ENCODE measurements at places on chromosomes 12 and 14.

GRCh38 chr12:122399592-122400373 is 22.7 kb downstream of the CLIP1 start:
- DNase-seq = peak; percentile 47

DNA sequence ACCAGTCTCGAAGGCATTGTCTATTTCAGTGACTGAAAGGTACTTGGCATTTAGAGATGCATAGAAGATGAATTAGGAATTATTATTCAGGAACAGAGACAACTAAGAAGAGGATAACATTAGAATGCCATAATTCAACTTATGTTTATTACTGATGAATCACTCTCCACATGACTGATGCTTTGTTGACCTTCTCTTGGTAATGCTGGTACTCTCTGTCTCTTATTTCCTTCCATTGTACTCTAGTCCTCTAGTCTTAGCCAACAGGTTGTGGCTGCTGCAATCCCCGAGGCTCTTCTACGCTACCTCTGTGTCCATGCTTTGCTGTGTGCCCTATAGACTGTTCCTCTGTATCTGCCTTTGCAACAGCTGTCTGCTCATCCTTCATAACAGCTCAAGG is 652.9 kb downstream of the NRXN3 start:
- no peak for DNase-seq

DNA sequence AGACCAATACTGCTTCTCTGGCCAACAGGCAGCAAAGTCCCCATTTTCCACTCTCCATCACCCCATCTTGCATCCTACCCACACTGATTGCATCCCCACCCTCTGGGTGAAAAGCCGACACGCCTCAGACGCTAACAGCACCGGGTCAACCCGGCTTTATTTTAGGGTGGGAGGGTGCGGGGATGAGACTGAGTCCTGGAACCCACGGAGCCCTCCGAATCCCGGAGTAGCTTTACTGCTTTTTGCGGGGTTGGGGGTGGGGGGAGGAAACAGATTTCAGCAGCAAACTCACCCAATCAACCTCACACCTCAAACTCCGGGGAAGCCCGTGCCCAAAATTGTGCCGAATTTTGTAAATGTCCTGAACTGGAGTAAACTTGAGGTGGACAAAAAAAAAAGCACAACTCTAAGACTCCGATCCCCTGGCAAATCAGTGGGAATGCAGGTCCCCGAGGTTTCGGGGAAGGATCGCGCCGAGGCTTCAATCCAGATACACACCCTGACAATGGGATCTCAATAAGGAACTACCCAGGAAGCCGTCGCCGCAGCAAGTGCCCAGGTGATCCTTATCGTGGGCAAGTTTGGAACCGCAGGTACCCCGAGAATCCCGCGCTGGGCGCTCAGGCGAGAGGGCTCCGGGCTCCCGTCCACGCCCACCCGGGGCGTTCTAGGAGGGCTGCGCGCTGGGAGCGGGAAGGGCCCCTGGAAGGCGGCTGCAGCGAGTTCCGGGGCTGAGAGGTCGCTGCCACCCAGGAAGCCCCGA is 1.1 kb downstream of the GCH1 start:
- no peak for DNase-seq

DNA sequence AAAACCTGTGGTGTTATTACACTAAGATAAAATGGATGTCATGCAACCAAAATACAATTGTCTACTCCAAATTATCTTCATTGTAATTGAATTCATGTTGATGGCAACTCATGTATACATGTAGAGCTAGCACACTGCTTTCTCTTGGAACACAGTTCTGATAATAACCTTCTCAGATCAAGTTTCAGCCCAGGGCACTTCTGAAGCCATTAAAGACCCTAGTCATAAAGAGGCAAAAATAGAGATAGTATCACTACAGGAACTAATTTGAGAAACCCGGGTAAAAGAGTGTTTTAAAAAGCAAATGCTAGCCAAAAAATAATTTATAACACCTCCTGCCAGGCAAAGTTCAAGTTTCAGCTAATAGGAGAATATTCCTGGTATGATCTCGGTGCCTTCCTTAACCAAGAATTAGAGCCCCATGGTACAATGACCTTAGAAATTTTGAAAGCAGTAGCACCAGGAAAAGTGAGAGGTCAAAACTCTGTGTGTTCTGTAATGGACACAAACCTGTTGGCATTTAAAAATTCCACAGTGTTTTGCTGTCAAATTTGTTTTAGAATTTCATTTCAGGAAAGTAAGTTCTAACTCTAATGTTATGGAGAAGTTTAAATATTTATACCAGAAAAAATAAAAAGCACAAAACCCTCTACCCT is 105.0 kb upstream of the FRMD6 start:
- DNase-seq = no peak

DNA sequence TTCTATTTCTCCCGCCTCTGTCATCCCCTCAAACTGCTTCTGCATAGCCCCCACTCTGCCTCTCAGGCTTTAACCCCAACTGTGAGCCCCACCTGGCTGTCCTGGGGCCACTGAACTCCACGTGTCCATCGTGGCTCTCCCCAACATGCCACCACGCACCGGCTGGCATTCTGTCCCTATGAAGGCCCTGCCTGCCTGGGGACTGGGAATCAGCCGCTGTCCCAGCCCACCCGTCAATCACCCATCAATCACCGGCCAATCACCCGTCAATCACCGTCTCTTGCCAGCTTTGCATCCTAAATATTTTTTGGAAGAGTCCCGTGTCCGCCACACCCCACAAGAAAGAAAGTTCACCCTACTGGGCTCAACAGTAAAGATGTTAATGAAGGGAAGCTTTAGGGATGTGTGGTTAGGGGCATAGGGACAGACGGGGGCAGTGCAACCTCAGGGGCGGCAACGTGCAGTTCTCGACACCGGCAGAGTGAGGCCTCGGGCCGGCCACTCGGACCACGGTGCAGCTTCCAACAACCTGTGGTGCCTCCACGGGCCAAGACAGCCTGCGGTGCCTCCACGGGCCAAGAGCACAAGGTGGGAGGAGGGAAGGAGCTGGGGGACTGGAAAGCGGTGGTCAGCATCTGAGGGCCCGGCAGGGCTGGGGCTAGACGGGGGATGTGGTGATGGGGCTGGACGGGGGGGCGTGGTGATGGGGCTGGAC is 85.6 kb downstream of the GALNT9 start:
- no peak for DNase-seq

DNA sequence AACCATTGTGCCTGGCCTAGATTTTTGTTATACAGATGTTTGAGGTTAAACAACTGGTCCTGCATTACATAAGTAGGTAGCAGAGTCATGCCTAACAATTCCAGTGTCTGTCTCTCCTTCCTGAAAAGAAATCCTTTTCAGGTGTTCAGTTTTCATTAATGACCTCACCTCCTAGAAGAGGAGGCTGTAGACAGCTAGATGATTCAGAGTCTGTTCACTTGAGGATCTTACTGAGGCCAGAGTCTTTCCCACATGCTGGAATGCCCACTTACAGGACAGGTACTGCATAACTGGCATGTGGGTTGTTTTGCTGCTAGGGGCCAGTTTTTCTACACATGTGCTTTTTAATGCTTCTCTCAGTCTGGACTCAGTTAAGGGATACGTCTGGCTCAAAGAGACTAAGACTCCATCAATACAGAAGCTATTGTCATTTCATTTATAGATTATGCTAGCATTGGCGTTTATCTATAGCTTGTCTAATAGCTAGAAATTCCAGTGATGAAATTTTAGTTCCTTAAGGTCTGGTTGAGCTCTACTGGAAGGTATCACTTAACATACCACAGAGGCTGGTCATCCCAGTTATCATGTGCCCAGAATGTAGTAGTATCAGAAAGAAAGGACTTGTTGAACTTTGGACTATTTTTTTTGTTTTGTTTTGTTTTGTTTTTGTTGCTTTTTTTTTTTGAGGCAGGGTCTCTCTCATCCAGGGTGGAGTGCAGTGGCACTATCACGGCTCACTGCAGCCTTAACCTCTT is 206.4 kb downstream of the ERC1 start:
- DNase-seq = no peak

DNA sequence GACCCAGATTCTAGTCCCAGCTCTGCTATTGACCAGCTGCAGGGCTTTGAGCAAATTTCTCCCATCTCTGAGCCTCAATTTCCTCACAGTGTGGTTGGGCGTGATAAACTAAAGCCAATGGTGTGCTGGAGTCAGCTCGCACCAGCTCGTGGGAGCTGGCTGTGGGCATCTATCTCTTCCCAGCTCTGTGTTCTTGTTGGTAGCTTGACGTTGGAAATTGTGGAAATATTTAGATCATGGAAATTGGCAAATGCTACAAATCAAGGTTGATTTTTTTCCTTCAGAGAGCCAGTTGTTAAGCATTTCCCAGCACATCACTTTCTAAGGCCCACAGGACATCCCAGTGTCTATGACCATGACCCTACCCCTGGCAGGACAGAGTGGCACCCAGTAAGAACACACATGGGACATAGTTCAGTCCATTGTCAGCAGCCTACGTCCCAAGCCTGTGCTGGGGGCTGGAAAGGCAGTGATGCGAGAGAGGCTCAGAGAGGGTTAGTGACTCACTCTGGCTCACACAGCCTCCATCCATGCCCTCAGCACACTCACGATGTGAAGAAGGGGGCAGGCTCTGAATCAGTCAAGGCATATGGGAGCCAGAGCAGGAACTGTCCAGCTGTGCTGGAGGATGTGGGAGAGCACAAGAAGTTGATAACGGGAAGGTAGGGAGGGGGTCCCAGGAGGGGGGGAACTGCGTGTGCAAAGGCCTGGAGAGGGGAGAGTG is 77.6 kb downstream of the LGMN start:
- DNase-seq = no peak

DNA sequence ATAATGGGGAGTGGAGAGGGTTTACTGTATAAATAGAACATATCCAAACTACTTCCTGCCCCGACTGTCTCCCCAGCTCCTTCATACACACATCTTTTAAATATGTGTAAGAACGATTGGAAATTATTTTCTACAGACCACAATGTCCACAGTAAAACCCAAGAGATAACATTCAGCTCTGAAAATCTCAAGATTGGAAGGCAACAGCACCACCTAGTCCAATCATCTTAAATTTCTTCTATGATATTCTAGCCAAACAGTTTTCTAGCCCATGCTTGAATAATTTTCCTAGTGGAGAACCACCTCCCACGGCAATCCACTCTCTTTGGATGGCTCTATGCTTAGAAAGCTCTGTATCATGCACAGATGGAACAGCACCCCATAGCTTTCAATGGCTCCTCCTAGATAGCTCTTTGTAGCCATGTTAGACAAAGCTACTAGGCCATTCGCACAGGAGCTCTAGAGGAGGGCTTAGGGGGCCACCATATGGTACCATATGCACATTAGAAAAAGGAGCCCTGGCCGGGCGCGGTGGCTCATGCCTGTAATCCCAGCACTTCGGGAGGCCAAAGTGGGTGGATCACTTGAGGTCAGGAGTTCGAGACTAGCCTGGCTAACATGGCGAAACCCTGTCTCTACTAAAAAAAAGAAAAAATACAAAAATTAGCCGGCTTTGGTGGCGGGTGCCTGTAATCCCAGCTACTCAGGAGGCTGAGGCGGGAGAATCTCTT is 18.1 kb downstream of the VDR start:
- DNase-seq = no peak

GRCh38 chr12:32248441-32249140 is 141.9 kb downstream of the BICD1 start:
- no peak for DNase-seq

DNA sequence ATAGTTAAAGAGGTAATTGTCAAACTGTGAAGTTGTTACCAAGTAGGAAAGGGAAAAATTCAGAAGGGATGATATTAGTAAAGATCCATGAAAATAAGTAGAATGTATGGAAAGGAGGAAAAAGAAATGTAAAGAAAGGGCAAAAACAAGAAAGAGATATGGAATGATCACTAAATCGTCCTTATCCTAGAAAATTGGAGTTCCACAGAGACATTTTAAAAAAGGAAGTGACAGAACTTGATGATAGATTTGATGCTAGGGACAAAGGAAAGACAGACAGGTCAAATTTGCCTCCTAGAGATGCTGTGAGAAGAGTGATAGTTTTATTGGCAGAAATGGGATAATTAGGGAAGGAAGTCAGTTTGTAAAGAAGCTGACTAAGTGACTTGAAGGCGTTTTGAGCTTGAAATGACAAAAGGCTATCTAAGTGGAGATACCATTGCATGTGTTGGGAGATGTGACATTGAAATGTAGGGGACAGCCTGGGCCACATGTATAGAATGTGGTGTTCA is 20.6 kb downstream of the TTC8 start:
- DNase-seq = no peak

- peak; percentile 21 for DNase-seq
Observed at GRCh38 chr12:14185427-14186192, 179.9 kb upstream of the ATF7IP start.

DNA sequence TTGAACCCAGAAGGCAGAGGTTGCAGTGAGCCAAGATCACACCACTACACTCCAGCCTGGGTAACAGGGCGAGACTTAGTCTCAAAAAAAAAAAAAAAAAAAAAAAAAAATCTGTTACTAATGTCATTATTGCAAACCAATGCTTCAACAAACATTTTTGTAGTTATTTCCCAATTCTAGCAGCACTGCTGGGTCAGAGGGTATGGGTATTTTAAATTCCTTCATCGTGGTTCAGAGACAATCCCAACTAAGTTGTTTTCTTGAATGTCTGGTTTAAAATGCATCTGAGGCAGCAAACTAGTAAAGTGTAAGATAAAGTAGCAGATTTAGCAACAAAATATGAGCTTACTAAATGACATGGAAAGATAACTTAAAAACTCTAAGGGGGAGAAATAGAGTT is 65.6 kb downstream of the FERMT2 start:
- DNase-seq = no peak

- DNase-seq = no peak
Observed at GRCh38 chr14:28344381-28344780, 422.2 kb upstream of the FOXG1 start.

DNA sequence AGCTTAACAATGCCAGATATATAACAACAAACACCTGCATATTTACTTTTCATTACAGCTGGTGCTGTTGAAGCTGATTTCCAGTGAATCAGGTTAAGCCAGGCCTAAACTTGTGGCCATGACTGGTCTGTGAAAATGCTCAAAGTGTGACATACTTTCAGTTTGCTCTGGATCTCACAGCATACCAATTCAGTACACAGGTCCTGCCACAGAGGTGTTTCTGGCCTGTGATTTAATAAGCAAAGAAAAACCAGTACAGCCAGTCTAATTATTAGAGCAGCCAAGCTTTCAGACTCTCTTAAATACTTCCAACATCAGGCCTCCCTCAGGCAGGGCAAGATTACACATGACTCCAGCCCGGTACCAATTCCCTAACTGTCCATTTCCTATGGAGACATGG is 27.4 kb upstream of the TMCC3 start:
- DNase-seq = no peak

GRCh38 chr14:101477648-101478047 is 83.6 kb upstream of the DIO3 start:
- DNase-seq = no peak
